ENCODE measurements at places on chromosomes 5 and 9.

- no peak for DNase-seq
Measured at GRCh38 chr9:112754578-112754977, 4.0 kb downstream of the SNX30 start.

DNA sequence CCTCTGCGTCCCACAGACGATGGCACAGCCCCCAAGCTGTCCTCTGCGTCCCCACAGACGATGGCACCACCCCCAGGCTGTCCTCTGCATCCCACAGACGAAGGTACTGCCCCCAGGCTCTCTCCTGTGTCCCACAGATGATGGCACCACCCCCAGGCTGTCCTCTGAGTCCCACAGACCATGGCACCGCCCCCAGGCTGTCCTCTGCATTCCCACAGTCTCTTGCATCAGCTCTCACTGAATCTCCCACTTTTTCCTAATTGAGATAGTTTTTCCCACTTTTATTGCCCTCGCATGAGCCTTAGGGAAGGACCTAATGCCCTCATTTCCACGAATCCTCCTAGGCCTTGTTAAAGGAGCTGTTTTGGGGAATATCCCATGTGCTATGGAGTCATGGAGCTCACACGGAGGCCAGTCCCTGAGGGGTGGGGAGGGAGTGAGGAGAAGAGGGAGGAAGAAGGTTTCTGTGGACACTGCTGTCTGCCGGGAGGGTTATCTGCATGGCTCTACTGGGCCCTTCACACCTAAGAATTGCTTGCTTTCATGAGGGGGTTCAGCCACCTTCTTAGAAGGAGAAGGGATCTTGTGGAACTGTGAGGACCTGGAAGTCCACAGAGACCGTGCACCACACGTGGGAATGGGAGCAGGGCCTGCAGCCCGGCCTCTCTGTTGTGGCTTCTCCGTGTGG, 58.2 kb upstream of the PTCH1 start:
- no peak for DNase-seq

GRCh38 chr5:134590992-134591659, 41.5 kb downstream of the SAR1B start:
- DNase-seq: no peak

DNA sequence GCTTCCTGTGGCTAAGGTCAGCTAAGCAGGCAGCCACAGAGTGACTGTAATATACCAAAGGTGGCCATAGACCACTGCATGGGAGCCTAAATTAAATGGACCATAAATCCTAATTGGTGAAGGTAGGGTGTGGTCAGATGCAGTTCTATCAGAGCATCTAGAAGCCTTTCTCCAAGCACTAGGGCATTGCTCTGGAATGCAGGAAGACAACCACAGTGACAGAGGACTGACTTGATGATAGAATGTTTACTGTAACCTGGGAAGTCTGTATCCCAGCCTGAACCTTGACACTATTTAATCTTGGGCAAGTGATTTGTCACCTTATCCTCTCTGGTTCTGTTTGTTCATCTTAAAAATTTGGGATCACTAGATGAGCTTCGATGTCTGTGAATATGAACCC, 2.3 kb downstream of the FBXO38 start:
- DNase-seq: no peak

GRCh38 chr5:152170350-152170749, 234.7 kb downstream of the NMUR2 start:
- DNase-seq: peak; percentile 32

DNA sequence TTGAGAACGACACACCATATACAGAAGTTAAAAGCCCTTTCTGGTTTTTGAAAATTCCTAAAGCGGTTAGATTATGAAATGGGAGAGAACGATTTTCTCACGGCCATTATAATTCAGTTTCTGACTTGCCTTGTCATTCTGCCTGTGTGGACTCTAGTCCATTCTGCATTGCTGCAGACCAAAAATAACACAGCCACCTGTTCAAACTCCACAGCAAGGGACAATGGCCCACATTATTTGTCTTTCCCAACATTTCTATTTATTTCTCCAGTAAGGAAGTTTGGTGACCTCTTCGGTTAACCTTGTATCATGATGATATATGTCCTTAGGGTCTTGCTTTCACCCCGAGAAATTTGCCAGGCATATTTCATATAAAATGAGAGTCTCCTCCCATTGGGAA, 497.7 kb downstream of the BRINP1 start:
- DNase-seq: no peak

GRCh38 chr9:38412751-38413150, 11.5 kb downstream of the IGFBPL1 start:
- no peak for DNase-seq

DNA sequence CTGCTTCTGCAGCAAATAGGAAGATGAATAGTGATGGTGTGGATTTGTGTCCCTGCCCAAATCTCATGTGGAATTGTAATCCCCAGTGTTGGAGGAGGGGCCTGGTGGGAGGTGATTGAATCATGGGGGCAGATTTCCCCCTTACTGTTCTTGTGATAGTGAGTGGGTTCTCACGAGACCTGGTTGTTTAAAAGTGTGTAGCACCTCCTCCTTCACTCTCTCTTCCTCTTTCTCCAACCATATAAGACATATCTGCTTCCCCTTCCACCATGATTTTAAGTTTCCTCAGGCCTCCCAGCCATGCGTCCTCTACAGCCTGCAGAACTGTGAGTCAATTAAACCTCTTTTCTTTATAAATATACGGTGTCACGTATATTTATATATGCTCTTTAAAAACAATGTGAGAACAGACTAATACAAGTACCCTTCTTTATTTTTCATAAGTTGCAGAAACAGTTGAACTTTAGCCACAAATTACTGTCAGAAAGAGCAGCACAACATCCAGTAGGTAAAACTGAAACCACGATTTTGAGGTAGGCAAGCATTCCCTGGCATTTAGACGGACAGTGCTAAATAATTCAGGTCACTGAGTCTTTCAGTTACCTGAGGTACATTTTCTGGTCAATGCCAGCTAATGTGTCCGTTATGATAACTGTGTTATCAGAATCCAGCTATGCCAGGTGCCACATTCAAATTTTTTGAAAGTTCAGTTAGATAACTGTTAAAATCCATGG, 79.3 kb upstream of the SPEF2 start:
- DNase-seq: no peak

- DNase-seq: no peak
Measured at GRCh38 chr5:6761333-6761732, 48.1 kb downstream of the TENT4A start.

GRCh38 chr5:61232490-61233050, 70.3 kb upstream of the SMIM15 start:
- DNase-seq: no peak

GRCh38 chr5:31427013-31427723, 104.7 kb downstream of the DROSHA start:
- DNase-seq: no peak

DNA sequence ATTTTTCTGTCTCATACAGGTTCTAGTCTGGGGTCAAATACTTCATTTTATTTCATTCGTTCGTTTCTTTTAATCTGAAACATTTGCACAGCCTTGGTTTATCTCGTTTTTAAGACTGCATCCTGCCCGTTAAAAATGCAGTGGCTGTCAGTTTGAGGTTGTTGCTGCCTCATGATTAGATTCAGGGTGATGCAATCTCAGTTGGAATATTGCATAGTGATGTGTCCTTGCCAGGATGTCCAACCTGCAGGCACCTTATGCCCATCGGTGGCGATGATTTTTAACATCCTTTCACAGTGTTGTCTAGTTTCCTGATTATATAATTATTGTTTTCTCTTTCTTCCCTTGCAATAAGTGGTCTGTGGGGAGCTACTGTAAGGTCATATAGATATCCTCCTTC, 45.1 kb downstream of the SH3GL2 start:
- DNase-seq: no peak

GRCh38 chr5:127101533-127101932, 28.2 kb upstream of the C5orf63 start:
- DNase-seq: no peak

DNA sequence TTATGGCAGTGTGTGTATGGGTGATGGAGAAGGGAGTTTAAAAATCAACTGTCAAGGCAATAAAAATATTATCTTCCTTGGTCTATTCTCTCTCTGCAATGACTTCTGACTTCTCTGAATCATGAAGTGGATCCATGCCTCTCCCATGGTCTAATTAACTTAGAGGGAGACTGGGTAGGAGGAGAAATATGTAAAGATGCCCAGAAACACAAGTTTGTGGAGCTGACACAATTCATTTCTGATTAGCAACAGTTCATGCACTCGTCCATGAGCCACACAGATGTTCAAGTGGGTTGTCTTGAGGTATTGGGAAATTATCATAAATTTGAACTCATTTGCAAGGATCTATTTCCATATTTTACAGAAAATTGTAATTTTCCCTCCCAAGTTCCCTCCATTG, 38.1 kb downstream of the INSYN2B start:
- DNase-seq: no peak

DNA sequence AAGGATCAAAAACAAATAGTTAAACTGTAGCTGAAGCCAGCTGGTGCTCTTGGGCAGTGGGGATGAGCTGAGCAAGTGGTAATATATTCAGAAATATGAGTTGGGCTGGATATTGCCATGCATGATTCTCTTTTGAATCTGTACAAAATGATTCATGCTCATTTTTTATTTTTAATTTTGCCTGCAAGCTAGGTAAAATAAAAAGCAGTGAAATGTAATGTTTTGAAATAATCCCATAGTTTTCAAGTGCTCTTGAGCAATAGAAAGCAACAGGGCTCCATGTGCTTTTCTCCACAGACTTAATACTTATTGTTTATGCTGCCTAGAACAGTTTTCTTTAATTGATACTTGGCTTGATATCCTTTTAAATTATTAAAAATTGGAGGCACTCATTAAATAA, 489.3 kb downstream of the TLE4 start:
- DNase-seq: no peak

GRCh38 chr9:128034821-128035652, 32.1 kb downstream of the NAIF1 start:
- DNase-seq: peak; percentile 81

DNA sequence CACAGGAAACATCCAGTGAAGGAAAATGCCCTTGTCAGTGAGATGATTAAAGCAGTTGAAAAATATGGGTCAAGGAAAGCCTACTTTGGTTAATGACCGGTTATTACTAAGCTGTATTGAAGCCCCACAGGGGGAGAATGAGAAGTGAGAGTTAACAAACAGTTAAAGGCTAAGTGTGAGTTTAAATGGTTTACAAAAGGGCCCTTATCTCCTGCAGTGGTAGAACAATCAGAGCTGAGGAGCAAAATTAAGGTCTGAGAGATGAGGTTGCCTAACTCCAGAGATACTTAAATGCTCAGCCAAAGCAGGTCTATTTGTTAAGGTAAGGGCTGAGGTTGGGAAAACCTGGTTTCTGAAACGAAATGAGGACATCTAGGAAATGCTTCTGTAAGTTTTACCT, 75.1 kb upstream of the FER start:
- no peak for DNase-seq

GRCh38 chr5:78591138-78591612, 57.4 kb downstream of the LHFPL2 start:
- no peak for DNase-seq

Measured in NCI-H1105 treated with DMSO at 0.1 percent for 48 hours (cell line).